ENCODE measurements at places on chromosomes 2 and 18. TPM values are rescaled to one million over a fixed set of nuclear protein-coding genes. Genes with fewer than 3 reads are reported as not detected.

SPHKAP gene
- total RNA-seq, result not detected

GNAL gene
- total RNA-seq, result 4.4 TPM

FNDC4 gene
- total RNA-seq, result 5.3 TPM

IHH gene
- 0.22 TPM for total RNA-seq

GTF2A1L gene
- not detected for total RNA-seq

DCDC2C gene
- 0.55 TPM for total RNA-seq

PPP1R1C gene
- 2.2 TPM for total RNA-seq

PID1 gene
- 2.9 TPM for total RNA-seq

STPG4 gene
- total RNA-seq, result not detected

MC2R gene
- total RNA-seq, result not detected

EGR4 gene
- total RNA-seq, result 0.31 TPM

SERPINB11 gene
- not detected for total RNA-seq

PAX8 gene
- total RNA-seq, result 0.80 TPM

CYP27A1 gene
- 0.15 TPM for total RNA-seq

ATOH8 gene
- total RNA-seq, result 5.3 TPM

CTNNA2 gene
- 0.35 TPM for total RNA-seq

FER1L5 gene
- not detected for total RNA-seq

LBX2 gene
- total RNA-seq, result 4.2 TPM

PSMA8 gene
- total RNA-seq, result not detected

CCDC102B gene
- 0.58 TPM for total RNA-seq

LOXHD1 gene
- not detected for total RNA-seq

ANKRD53 gene
- total RNA-seq, result 0.11 TPM

FSHR gene
- not detected for total RNA-seq

AFF3 gene
- total RNA-seq, result 0.06 TPM

IGFBP5 gene
- total RNA-seq, result 0.20 TPM

IL36RN gene
- 0.14 TPM for total RNA-seq

SERPINB10 gene
- total RNA-seq, result not detected

SLC16A14 gene
- total RNA-seq, result 1.0 TPM

ACVR1C gene
- 0.02 TPM for total RNA-seq

HOXD1 gene
- total RNA-seq, result 0.16 TPM

LYPD1 gene
- 21.5 TPM for total RNA-seq

FBXO36 gene
- 1.4 TPM for total RNA-seq

ITGA4 gene
- 2.0 TPM for total RNA-seq

GCKR gene
- 0.30 TPM for total RNA-seq

REV1 gene
- total RNA-seq, result 8.8 TPM

SGPP2 gene
- total RNA-seq, result 0.29 TPM

RGPD4 gene
- total RNA-seq, result 0.08 TPM

CYRIA gene
- 0.14 TPM for total RNA-seq

HOXD3 gene
- total RNA-seq, result 0.20 TPM

DSC3 gene
- total RNA-seq, result 2.2 TPM

SUCLG1 gene
- total RNA-seq, result 93.1 TPM

All from A549 treated with CORT108297 at 1 μM for 4 hours (cell line).